ENCODE measurements at places on chromosomes 2 and 18. TPM values are rescaled to one million over a fixed set of nuclear protein-coding genes. Genes with fewer than 3 reads are reported as not detected.

The SLC8A1 gene
- 0.22 TPM for total RNA-seq

DNA sequence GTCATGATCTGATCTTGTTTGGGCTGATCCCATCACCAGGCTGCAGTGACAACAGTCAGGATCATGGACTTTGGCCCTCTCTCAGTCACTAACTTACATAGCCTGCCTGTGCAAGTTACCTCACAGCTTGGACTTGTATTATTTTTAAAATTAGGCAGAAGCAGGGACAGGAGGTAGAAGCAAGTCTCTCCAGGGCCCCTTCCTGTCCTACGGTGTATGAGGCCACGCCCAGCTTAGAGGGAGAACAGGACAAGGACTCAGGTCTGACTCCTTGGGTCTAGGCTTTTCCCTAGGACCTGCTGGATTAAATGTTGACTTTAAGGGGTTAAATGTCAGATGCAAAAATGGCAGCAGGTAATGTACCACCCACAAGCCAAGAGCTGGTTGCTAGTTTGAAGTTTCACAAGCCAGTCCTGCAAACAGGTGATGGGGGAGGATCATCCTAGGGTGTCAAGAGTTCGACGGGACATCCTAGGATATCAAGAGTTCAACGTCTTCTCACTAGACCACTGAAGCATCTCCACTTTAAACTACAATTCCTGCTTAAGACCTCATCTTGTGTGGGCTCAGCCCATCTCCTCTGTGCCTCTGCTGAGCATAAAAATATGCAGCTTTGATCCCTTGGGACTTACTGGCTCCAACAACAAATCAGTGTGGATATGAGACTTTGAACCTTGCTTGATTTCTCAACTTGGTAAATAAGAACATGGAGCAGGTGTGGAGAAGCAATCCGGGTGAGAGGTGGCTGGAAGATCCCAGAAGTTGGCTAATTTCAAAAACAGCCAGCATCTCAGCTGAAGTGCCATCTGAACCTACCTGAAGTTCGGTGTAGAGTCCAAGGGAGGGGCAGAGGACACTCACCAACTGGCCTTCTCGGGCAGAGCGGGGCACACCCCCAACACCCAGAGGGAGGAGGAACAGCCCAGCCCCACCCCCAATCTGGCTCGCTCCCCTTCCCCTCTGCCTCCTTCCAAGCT lies 39.5 kb downstream of the SFXN5 start:
- no peak overlapping the region for H3K27ac ChIP-seq
- no peaks in the 10 kb centered on the region for H3K36me3 ChIP-seq
- no peak for DNase-seq
- no peaks in the 10 kb centered on the region for H3K27me3 ChIP-seq

The AOX1 gene
- not detected for total RNA-seq

The REG3G gene
- not detected for total RNA-seq

The SCN7A gene
- not detected for total RNA-seq

The M1AP gene
- total RNA-seq: not detected

GRCh38 chr18:36461551-36461987 lies 164.1 kb downstream of the FHOD3 start:
- H3K27ac ChIP-seq: no peak overlapping the region
- no peaks in the 10 kb centered on the region for H3K4me1 ChIP-seq
- no peaks in the 10 kb centered on the region for H3K36me3 ChIP-seq
- no peaks in the 10 kb centered on the region for H3K27me3 ChIP-seq
- no peak for DNase-seq

Data from CD8-positive, alpha-beta memory T cell (primary cell).